Eye (tissue), 1 donor: ENCODE measurements at places on chromosomes 11 and 22.

DNA sequence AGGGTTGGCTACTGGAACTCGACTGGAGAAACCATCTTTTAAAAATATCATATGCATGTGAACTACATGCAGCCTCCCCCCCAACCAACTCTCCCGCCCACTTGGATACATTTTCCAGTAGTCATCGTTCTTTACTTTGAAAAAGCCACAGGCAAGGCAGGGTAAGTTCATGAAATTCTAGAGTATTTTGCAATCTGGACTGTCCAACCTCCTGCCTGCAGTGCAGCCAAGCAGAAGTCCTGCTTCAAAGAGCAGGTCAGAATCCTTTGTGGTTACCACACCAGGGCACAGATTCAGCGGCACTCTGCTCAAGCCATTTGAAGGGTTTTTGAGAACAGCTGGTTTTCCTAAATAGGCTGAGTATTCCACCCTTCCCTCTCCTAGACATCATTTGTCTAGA is 12.1 kb downstream of the ELF5 start:
- peak; percentile 30 for DNase-seq

- peak; percentile 12 for DNase-seq
Observed at GRCh38 chr22:33971561-33971961, 51.3 kb upstream of the LARGE1 start.

DNA sequence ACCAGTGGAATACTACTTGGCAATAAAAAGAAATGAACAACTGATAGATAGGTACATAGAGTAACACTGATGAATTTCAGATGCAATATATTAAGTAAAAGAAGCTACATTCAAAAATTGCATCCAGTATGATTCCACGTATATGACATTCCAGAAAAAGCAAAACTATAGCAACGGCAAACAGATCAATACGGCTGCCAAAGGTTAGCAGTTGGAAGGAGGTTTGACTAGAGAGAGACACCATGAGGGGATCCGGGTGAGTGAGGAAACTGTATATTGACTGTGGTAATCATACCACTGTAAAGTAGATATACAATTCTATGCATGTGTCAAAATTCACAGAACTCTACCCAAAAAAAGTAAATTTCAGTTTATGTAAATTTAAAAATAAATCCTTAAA is 28.7 kb downstream of the CADM1 start:
- no peak for DNase-seq

- no peak for DNase-seq
Observed at GRCh38 chr11:121067962-121068647, 32.9 kb upstream of the TECTA start.

- DNase-seq = no peak
Observed at GRCh38 chr11:92929246-92929645, 40.2 kb upstream of the MTNR1B start.

DNA sequence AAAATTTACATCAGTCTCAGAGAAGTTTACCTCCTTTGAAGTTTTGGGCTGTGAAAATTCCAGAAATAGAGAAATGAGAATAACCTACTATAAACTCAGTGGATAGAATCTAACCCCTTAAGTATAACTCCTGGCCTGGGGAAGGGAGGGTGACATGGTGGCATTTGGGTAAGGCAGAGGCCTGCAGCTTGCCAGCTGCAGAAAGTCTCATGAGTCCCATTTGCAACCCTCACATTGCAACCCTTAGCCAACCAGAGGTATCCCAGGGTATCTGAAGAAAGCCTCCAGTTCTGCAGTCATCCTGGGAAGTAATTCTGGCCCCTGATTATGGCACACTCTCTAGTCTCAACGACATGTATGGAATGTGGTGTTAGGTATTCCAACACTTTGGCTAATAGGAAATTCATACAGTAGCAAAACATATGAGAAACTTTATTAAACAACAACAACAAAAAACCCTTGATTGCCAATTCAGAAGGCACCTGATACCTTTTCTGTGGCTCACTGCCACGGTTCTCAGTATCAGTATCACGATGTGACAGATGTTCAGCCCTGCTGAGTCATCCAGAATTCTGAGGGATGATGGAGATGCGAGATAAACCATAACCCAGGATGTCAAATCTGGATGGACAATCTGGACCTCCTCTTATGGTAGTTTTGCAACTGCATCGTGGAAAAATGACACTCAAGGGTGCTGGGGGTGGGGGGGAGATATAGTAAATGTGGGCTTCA is 743.4 kb downstream of the NELL1 start:
- DNase-seq = no peak

- no peak for DNase-seq
Observed at GRCh38 chr11:87258171-87258833, 220.6 kb downstream of the TMEM135 start.
